Glomerular endothelial cell (primary cell): ENCODE measurements at places on chromosomes 12 and 14. TPM values are rescaled to one million over a fixed set of nuclear protein-coding genes. Genes with fewer than 3 reads are reported as not detected.

GZMB gene
- total RNA-seq = not detected in 2 replicates

IAPP gene
- not detected in 2 replicates for total RNA-seq

GRCh38 chr14:30223966-30224365 lies 296.3 kb upstream of the PRKD1 start:
- no peak for DNase-seq

DNA sequence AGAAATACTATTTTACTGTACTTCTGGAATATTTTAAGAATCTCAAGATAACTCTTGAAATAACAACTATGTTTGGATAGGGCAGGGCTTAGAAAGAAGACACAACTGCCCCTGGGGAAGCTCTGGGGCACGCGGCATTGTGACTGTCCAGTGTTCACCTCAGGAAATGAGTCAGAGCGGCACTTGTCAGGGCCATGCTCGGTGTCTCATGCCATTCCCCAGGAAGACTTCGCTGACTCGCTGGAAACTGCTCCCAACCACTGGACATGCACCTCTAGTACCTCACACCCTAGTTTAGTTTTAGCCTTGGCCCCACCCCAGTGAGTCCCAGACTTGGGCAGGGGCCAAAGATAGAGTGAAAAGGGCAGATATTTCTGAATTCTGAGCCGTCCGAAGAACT lies 192.0 kb downstream of the TTC7B start:
- DNase-seq = no peak

DNA sequence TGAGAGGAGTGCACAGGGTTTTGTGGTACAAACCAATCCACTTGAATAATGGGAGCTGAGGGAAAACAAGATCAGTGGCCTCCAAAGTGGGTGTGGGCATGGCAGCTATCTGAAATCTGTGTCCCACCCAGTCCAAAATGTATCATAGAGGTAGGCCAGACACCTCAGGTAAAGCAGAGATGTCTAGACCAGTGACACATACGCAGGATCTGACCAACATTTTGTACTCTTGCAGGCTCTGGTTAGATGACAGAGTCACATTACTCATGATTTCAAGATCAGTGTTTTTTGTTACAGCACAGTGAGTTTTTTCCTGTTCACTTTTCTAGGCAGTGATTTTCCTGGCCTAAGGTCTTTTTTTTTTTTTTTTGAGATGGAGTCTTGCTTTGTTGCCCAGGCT lies 211.8 kb downstream of the PCNX1 start:
- DNase-seq = no peak

- no peak for DNase-seq
Measured at GRCh38 chr12:27616356-27617142, 79.7 kb upstream of the REP15 start.

DNA sequence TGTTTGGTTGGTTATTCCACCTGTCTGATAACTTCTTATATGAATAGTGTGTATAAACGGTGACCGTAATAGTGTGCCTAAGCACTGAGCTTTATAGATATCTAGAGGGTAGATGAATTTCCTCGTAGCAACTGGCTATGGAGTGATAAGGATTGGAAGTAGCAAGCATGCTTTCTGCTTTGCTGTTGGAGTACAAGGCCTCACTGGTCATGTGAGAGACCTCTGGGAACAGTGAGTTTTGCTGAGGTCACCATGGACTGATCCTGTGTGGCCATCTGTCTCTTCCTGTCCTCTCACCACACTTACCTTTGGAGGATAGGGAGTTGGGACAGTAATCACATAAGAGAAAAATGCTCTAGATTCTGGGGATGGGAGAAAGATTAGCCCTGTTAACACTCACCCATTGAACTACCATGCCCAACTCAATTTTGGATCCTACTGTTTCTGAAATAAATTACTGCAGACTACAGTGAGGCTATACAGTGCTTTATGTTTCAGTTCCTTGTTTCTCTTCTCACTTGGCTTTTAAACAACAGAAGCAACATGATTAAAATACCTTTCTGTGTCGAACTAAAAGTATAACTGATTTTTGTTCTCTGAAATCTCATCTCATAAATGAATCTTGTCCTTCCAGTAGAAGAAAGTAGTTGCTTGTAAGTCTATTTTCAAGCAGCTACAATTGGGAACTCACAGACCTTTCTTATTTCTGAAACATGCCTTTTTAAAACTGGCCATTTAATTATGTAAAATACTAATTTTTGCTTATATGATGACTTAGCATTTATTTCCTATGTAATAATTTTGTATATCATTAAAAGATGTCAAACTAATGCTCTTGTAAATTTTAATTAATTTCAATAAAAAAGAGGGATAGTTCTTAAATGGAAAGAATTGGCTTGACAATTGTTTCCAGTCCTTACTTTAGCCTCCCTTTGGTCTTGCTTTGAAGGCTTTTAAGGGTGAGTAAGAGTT lies 8.3 kb downstream of the TMX1 start:
- DNase-seq = no peak
